NCI-H1092 (cell line): ENCODE measurements at places on chromosomes 2 and 18.

GRCh38 chr2:73008766-73009135 lies 62.8 kb downstream of the SFXN5 start:
- DNase-seq, result no peak

- DNase-seq, result no peak
Observed at GRCh38 chr2:239528146-239528545, 127.3 kb upstream of the HDAC4 start.

DNA sequence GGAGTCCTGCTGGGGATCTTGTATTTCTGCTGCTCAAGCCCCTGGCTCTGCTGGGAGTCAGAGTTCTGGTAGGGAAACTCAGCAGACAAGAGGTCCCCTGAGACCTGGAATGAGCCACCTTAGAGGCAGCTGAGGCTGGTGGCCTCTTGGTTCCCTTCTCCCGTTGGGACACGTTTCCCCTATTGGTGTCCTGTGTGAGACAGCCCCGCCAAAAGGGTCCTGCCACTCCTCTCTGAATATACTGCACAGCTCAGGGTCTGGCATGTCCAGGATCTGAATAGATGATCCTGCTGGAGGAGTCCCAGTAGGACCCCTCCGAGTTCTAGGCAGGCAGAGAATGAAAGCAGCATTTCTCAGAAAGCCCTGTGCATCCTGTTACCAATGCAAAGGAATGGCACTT lies 2.0 kb upstream of the RALB start:
- DNase-seq, result no peak

DNA sequence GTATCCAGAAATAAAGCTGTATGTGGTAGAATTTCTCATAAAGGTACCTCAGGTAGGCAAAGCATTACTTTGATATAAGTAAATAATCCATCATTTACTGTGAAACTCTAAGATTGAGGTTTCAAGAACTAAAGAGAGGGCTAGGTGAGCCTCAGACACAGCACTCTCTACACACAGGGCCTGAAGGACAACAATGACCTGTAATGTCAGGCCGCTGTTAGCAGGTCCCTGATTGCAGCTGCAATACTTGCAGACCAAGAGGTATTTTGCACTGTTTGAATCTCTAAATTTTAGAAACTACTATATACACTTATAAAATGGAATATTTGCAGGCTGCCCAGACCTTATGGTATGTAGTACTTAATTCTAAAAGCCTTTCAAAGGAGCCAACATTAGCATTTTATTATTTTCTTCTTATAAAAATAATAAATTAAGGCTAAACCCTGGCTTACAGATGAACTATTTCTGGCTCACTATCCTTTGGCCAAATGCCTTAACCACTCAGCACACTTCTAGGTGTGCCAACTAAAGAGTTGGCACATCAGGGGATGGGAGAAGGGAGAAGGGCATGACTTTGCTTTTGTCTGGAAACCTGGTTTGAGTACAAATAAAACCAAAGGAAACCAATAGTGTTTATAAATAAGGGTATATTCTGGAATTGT lies 66.7 kb upstream of the SLC39A10 start:
- no peak for DNase-seq

DNA sequence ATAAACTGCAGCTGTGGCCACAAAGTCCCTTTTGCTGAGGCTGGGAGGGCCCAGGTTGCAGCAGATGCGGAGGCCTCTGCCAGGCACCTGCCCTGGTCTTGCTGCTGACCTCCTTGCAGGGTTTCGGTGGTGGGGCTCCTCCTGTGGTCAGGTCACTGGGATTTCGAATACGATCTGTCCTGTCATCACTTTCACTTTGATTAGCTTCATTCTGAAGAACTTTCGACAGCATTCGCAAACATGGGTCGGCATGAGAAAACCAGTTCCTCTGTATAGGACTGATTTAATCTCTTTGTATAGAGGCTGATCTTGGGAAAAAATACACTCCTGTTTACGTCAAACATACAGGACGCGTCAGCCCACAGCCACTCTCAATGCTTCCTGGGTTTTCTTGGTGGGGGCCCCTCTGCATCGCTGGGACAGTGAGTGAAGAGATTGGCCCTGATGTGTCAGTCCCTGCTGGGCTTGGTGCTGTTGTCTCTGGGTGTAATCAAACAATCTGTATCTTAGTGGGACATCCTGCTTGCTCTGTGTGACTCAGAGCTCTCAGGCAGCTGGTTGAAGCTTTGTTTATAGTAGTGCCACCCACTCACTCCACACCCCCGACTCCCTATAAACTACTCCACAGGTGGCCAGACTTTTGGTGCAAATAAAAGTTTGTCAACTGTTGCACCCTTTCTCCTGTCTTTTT lies 209.4 kb upstream of the CXCR4 start:
- no peak for DNase-seq

- no peak for DNase-seq
Observed at GRCh38 chr2:160920791-160921303, 239.4 kb upstream of the TANK start.

DNA sequence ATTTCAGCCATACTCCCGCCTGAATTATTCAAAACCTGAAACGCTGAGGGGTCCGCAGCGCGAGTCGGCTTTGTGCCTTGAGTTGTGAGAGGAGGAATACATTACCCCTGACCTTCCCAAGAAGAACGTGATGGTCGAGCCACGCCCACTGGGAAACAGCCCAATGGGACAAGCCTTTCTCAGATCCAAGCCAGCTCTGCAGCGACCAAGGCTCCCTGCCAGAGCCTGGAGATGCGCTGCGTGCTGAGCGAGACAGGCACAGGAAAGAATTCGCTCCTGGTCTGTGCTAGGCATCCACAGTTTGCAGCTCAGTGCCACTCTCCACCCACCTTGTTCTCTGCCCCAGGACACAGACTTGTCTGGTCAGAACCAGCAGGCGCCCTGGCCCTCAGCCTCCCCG lies 74.1 kb upstream of the GLI2 start:
- DNase-seq, result peak; percentile 50

GRCh38 chr2:212815453-212815852 lies 276.9 kb upstream of the ERBB4 start:
- no peak for DNase-seq

DNA sequence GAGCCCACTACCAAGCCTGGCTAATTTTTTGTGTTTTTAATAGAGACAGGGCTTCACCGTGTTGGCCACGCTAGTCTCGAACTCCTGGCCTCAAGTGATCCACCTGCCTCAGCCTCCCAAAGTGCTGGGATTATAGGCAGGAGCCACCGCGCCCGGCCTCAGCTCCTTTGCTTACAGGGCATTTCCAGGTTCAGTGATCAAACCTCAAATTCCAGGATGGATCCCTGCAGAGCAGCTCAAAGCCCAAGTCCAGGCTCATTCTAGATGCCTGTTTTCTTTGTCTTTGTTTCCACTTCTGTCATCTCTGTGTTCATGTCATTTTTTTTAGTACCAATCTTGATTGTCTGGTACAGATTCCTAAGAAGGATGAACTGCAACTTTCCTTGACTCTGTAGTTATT lies 41.9 kb downstream of the TNFRSF11A start:
- DNase-seq, result no peak

DNA sequence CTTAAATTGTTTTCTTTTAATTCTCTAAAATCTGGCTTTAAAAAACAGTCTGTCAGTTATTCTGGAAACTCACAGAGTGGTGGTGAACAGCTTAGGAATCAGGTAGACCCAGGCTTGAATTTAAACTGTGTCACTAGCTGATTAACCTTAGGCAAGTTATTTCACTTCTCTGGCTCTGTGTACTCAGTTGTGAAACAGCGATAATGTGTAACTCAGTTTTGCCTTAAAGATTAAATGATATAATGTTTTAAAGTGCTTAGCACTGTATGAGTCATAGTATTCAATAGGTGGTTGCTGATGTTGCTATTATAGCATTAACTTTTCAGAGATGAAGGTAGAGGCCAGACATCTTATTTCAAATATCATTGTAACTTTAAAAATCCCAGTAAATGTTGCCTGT lies 40.7 kb downstream of the PKP4 start:
- DNase-seq, result no peak

DNA sequence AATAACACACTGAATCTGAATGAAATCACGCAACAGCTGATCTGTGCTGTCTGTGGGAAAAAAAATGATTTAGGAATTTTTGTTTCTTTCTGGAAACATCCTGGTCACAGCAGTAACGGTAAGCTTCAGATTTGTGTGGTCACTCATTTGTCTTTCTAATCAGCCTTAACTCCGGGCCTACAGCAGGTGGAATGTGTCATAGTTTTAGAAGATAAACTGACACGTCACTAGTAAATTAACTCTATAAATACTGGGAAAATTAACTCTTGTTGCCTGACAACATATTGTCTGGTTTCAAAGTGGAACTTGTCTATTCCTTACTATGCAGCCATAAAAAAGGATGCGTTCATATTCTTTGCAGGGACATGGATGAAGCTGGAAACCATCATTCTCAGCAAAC lies 58.1 kb upstream of the NCK2 start:
- no peak for DNase-seq

DNA sequence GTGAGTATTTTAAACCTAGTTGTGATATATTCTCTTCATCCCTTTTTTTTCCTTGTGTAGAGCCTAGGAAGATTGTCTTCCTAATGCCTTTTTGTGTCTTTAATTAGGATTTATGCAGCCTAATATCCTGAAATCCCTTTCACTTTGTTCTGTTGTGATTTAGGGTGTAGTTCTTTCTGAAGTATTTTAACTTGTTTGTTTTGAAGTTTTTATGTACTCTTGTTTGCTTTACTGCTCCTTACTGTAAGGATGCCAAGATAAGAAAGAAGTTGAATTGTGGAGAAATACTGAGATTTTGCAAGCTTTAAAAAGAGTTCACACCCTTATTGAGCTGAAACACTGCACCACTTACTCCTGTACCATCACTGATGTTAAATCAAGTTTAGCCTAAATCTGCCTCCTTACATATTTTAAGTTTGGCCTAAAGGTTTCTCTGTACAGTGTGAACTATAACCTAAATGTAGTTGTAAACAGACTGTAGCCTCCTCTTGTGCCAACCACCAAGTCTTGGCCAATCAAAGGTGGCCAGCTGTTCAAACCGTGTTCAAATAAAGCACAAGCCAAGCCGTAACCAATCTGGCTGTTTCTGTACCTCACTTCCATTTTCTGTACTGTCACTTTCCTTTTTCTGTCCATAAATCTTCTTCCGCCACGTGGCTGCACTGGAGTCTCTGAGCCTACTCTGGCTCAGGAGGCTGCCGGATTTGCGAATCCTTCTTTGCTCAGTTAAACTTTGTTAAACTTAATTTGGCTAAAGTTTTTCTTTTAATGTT lies 17.7 kb upstream of the ACOXL start:
- DNase-seq, result no peak

DNA sequence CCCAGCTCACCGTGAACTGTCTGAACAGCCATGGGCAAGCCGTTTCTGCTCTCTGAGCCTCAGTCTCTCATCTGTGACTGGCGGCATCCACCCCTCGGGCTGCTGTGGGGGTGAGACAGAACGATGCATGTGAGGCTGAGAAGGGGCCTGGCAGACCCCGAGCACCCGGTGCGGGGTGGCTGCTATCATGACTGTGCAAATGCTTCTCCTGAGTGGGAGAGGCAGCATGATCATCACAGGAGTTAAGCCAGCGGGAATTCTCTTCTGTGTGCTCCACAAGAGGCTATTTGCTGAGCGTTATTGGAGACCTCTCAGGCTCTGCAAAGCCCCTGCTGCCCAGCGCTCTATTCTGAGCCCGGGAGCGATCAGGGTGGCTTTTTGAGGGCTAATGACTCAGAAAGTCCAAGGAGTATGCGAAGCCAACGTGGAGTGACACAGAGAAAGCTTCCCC lies 45.8 kb upstream of the ID2 start:
- DNase-seq, result peak; percentile 14

DNA sequence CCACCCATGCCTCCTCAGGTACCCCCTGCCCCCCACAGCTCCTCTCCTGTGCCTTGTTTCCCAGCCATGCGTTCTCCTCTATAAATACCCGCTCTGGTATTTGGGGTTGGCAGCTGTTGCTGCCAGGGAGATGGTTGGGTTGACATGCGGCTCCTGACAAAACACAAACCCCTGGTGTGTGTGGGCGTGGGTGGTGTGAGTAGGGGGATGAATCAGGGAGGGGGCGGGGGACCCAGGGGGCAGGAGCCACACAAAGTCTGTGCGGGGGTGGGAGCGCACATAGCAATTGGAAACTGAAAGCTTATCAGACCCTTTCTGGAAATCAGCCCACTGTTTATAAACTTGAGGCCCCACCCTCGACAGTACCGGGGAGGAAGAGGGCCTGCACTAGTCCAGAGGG lies 803 bp upstream of the DES start:
- DNase-seq, result no peak

- DNase-seq, result no peak
Observed at GRCh38 chr2:219572237-219573001, at the start of gene INHA. INHA (plus strand) TSS chr2:219572310; CDS start chr2:219572375, 65 bp downstream.

- no peak for DNase-seq
Observed at GRCh38 chr2:24508878-24509277, 17.8 kb downstream of the NCOA1 start.
